ENCODE measurements at places on chromosomes 3 and 15.

DNA sequence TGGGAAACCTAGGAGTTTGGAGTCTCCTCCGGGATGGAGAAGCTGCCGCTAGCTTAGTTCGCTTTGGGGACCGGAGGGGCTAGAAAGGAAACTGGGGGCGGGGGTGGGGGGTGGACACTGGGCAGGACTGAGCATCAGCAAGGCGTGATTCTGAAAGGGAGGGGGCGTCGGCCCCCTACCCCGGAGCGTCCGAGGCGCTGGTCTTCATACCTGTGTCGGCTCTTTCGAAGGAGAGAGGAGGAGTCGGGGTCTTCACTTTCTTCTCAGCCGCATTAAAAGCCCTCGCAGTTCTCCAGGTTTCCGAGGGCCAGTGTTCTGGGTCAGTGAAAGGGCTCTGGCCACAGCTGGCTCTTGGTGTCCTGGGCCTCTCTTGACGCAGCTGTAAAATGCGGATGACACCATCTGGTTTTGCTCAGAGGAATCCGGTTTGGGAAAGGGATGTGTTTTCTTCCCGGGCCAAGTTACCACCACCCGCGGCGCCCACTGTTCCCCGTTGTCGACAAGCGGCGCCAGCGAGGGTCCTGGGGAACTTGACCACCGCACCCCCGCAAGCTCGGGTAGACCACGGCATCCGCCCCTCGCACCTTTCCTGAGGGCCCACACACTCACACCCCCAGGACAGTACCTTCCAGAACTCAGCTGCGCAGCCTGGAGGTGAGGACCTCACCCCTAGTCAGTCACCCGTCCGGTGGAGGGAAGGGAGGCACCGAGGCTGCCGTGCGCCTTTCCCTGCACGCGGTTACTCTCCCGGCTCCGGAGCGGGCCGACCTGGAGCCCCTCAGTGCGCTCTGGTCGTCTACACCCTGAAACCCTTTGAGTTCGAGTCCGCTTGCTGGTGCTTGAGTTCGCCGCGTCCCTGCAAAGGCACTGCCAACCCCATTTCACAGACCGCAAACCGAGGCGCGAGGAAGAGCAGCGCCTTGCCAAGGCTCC lies 660 bp downstream of the CCK start:
- DNase-seq: no peak

GRCh38 chr15:33700695-33701303 lies 267.5 kb upstream of the CHRM5 start:
- peak; percentile 72 for DNase-seq

DNA sequence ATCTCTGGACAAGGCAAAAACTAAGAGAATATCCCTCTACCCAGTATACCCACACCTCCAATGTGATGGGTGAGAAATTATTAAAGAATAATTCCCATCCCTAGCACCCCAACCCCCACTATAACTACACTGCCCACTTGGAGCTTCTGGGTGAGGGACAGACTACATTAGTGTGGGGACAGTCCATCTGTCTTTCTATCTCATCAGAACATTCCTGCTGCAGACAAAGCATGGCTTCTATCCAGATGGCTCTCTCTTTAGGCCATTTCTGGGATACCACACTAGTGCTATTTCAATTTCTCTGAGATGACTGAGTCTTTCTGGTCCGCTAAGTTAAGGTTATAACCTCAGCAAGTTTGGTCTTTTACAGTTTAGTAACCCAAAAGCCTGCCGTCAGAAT lies 6.6 kb downstream of the CSNK1G1 start:
- DNase-seq: no peak

DNA sequence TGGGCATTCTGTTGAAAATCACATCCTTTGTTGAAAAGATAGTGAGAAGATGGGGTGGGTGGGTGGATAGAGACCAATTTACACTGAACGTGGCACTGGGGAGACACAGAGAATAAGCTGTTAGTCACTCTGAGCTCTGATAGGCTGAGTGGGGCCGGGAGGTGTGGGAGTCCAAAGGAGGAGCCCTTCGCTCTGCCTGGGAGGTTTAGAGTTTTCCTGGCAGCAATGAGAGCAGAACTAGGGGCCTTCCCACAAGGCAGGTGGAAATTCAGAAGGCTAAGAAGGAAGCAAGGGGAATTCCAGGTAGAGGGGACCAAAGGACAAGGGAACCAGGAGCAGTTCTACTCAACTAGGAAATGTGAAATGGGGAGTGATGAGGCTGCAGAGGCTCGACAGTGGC lies 272.7 kb downstream of the RPLP1 start:
- DNase-seq: no peak

DNA sequence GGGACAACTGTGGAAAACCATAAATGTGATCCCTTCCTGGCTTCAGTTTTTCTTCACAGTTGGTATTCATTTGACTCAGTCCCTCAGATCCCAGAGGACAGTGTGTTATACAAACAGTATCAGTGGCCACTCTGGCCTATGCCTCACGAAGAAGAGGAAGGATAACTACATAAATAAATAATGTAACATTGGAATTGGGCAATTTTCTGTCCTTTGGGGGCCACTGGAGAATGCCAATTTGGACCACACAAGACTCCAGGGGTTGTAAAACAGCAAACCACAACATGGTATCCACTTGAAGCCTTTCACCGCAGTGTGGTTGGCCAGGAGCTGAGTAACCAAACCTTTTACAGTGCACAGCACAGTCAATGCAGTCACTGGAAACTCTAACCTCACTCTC lies 1077.0 kb downstream of the ROBO2 start:
- DNase-seq: no peak

All from foreskin melanocyte (primary cell).